ENCODE measurements at places on chromosomes 1 and 21.

- DNase-seq: peak; percentile 51
These were observed 38.7 kb upstream of the NEK7 start for GRCh38 chr1:198118134-198118533.

- no peak for DNase-seq
These were observed 108.2 kb upstream of the COL6A1 start for GRCh38 chr21:45873418-45873817.

- DNase-seq: no peak
These were observed 11.1 kb upstream of the MSTO1 start for GRCh38 chr1:155598842-155599331.

DNA sequence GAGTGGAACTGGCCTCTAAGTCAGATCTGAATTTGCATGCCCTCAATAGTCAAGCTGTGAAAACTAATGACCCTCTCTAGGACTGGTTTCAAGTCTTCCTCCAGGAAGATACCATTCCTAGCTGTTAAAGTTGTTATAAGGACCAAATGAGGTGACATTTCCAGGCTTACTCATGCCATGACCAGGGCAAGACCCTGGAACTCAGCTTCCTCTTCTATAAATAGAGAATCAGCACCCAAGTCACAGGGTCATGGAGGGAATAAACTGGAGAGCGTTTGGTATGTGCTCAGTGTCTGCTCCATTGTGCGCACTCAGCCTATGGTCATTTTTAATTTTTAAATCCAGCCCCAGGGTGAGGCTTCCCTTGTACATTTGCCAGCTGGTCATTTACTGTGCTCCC lies 2.5 kb downstream of the S100A9 start:
- no peak for DNase-seq

DNA sequence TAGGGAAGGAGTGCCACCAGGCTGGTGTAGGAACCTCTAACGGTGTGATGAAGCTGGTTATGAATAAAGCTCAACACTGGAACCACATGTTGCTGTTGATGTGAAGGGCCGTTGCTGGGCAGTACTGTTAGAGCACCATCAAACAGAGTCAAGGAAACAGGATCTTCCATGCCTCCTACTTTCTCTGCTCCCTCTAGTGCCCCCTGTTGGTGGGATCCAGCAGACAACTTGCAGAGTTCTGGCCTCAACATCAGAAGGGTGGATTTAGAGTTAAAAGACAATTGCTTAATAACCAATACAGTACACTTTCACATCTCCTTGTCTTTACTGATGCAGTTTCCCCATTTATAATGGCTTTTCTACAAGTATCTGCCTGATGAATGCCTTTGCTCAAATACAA lies 336.4 kb downstream of the NTNG1 start:
- DNase-seq: no peak

DNA sequence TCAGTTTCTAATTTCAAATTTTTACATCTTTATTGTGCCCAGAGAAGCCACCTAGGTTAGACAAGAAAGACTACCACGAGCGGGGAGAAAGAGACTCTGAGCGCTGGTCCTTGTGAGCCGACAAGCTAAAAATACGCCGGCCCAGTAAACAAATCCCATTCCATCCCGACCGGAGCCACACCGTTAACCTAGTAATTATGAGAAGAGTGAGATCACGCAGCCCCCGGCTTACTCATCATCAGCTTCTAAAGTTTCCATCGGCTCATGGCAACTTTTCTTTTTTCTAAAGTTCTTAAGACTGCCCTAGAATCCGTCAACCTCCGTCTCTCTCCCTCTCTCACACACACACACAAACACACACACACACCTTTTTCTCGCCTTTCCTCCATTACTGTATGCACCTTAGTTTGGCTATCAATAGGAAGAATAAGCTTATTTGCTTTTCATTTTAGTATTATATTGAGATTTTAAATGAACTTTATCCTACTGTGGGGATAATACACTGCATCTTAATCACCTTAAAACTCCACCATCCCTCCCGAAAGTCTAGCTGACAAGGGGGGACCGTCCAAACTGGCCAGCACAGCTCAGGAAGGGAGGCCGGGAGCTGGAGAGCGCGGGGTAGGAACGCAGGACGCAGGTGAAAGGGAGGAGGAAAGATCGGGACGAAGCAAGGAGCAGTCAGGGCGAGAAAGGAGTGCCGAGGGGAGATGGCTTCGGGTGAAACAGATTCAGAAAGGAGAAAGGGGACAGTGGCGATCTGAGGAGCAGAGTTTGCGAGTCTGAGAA lies 728 bp downstream of the OTUD7B start:
- DNase-seq: peak; percentile 80

DNA sequence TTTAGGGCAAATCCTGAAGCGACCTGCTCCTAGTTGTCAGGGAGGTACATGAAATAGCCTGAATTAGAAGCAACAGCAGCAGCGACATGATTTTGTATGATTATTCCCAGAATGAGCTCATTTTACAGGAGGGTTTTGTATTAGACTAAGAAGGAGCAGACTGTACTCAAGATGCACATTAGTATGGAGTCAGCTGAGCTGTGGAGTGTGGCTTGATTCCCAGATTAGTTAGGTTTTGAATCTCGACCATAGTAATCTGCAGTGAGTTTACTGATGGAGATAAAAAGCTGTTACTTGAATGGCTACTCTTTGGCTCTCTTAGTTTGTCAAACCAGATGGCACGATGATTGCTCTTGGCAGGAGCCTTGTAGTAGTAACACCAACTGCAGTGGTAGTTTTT lies 143.1 kb downstream of the PHTF1 start:
- no peak for DNase-seq

GRCh38 chr1:192839162-192840066 lies 30.6 kb downstream of the RGS2 start:
- no peak for DNase-seq

GRCh38 chr1:101379950-101380349 lies 143.1 kb downstream of the S1PR1 start:
- no peak for DNase-seq

- no peak for DNase-seq
These were observed 4.9 kb upstream of the OPRD1 start for GRCh38 chr1:28807046-28807445.

DNA sequence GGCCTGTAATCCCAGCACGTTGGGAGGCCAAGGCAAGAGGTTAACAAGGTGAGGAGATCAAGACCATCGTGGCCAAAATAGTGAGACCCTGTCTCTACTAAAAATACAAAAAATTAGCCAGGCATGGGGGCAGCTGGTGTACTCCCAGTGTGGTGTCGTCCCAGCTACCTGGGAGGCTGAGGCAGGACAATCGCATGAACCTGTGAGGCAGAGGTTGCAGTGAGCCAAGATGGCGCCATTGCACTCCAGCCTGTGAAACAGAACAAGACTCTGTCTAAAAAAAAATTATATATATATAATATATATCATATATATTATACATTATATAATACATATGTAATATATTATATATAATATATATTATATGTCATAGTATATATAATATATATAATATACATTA lies 249.2 kb upstream of the TPTE start:
- no peak for DNase-seq

GRCh38 chr1:219582296-219582695 lies 30.6 kb downstream of the ZC3H11B start:
- peak; percentile 58 for DNase-seq

DNA sequence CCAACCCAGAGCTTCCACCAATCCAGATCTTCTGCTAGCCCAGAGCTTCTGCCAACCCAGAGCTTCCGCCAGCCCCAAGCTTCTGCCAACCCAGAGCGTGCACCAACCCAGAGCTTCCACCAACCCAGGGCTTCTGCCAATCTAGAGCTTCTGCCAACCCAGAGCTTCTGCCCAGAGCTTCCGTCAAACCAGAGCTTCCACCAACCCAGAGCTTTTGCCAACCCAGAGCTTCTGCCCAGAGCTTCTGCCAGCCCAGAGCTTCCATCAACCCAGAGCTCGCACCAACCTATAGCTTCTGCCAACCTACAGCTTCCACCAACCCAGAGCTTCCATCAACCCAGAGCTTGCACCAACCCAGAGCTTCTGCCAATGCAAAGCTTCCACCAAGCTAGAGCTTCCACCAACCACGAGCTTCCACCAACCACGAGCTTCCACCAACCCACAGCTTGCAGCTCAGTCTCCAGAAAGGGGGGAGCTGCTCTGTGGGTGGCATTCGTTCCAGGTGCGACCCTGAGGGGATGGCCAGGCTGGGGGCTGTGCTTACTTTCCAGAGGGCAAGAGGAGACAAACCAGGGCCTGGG lies 23.8 kb downstream of the CRYAA start:
- DNase-seq: no peak

DNA sequence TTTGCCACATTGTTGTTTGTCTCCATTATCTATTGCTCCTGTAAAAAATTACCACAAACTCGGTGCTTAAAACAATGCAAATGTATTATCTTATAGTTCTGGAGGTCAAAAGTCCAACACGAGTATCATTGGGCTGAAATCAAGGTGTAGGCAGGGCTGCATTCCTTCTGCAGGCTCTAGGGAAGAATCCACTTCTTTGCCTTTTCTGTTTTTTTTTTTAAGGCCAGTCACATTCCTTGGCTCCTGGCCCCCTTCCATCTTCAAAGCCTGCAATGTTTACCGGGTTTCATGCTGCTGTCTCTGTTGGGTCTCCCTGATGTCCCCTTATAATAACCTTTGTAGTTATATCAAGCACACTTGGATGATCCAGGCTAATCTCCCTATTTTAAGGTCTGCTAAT lies 212.7 kb downstream of the PTBP2 start:
- DNase-seq: no peak

GRCh38 chr1:238892612-238893011 lies 493.8 kb upstream of the CHRM3 start:
- DNase-seq: peak; percentile 100

GRCh38 chr1:6179564-6180175 lies 451 bp downstream of the CHD5 start:
- DNase-seq: no peak

DNA sequence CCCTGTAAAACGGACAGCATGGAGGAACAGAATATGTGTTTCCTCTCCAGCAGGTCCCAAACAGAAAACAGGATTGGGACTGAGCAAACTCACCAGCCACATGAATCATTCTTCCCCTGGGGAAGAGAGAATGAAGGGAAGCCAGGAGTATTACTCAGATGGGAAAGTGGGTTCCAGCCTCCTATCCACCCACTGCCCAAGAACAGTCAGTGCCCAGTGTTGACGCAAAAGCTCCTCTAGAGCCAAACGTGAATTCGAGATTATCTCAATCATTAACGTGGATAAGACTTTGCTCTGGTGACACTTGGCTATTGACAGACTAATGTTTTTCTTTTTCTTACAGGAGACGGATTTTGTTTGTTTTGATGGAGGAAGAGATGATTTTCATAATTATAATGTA lies 9.3 kb downstream of the MIA3 start:
- peak; percentile 68 for DNase-seq

GRCh38 chr1:108617008-108617723 lies 43.7 kb downstream of the HENMT1 start:
- DNase-seq: no peak

DNA sequence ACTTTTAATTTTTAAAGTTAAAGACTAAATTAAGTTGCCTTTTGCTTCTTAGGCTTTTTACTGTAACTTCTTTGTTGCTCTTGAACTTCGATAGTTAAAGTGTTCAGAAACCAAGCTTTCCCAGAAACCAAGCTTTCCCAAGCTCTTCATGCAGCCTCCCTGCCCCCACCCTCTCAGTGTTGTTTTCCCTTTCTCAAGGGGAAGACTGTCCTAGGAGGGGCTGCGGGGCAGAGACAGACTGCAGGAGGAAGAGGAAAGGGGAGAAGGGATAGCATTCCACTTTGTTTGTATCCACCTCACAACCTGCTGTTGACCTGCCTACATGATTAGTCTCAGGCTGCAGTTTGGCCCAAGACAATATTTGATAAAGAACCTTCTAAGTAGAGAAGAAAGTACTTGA lies 39.0 kb upstream of the DIPK1A start:
- no peak for DNase-seq

GRCh38 chr1:4652631-4653327 lies 1.6 kb upstream of the AJAP1 start:
- peak; percentile 44 for DNase-seq

DNA sequence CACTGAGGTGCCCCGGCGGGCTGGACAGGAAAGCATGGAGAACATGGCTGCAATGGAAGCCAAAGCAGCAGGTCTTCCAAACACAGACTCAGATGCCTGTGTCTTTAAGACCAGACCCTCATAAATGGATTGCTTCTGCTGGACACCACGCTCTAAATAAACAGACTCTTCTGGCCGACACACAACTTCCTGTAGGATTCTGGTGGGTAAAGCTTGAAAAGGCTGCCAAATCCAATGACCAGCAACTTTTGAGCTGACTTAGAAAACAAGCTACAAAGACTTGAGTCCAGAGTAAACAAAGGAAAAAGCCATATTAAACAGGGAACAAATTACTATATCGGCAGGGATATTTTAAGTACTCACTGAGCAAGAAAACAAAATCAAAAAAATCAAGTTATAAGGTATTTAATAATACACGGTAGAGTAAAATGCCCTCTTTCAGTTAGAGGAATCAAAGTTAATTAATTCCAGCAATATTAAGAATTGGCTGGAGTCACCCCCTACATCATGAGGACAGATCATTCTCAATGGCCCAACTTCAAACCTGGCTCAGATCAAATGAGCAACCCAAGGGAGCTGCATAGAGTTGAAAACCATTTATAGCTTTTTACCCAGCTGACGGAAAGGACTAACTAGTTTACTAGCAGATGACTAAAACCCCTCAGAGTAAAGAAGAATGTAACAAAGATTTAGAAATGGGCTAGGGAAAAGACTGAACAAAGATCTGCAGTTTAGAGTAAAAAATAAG lies 102.4 kb downstream of the TGFBR3 start:
- DNase-seq: no peak

- no peak for DNase-seq
These were observed 59.6 kb upstream of the CYYR1 start for GRCh38 chr21:26632691-26633090.

DNA sequence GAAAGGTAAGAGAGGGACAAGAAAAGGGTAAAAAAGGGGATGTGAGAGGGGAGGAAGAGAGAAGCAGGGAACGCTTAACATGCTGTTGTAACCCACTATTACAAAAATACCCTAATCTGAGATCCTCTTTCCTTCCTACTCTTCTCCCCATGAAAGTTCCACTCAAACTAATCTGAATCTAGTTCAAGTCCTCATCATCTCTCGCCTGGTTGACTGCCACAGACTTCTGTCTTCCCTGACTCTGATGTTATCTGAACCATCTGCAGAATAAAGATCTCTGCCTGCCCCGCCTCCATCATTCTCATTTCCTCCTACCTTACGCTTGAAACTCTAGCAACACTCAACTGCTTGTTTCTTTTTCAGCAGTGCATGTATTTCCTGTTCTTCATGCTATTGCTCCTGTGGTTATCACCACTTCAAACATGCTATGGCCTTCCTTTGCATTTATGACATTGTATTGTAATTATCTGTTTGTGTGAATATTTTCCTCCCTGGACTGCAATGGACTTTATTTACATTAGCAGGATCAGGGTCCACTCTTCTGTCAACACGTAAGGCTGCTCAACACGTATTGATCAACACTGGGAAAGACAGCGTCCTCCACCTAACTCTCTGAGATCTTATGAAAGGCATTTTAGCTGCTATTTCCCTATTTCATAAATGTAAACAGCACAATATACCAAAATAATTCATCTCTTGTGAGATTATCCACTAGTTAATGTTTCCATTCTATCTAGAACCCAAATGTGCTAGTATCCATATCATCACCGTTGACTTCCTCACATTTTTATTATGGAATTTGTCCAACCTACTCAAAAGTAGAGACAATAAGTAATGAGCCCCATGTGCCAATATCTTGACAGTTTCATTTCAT lies 215.5 kb upstream of the USP25 start:
- DNase-seq: no peak
